Right lobe of liver (tissue), 6 donors: ENCODE measurements at places on chromosomes 1 and 21. TPM values are rescaled to one million over a fixed set of nuclear protein-coding genes. Genes with fewer than 3 reads are reported as not detected.

CYP4A22 gene
- total RNA-seq: 17.2 TPM

GRCh38 chr1:60832367-60832766, 250.0 kb upstream of the NFIA start:
- DNase-seq: no peak

- no peak for DNase-seq
Observed at GRCh38 chr1:43841321-43842174, 92.1 kb upstream of the ARTN start.

DNA sequence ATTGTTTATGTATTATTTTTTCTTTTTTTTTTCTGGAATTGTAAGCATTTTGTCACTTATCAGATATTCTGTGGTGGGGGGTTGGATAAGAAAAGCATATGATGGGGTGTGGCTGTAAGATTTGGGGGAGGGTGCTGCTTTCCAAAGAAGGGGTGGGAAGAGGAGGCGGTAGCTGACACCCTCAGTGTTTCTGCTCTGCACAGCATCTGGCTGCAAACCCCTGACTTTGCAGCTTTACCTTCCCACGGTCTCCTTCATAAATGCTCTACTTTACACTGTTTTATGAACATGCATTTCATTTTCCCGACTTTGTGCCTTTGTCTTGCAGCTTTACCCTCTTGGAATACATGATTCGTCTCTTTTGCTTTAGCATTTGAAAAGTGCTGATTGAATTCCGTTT, 7.6 kb downstream of the FMN2 start:
- DNase-seq: no peak

DENND4B gene
- total RNA-seq: 26.8 TPM

DNA sequence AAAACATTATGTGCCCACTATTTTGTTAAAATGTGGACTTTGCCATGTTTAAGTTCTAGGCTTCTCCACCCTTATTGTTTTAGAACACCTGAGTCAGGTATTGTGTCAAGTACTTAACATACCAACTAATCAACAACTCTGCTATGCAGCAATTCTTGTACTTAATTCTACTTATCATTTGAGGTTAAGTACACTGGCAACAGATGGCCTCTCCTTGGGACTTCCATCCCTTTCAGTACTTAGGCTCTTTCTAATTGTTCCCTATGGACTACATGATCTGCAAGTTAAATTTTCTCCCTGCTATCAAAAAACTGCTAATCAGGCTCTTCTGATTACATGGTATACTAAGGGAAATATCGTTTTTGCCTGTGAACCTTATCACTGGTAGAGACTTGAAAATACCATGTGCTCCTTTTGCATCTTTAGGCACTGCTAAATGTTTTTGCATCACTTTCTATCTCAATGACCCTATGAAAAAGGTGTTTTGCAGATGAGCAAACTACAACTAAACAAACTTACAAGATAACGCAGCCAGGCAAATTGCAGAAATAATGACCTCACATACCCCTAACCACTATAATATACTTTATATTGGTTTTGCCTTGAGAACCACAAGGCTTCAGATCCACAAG, 18.9 kb downstream of the SFPQ start:
- no peak for DNase-seq

PCSK9 gene
- total RNA-seq: 16.4 TPM
